ENCODE measurements at places on chromosomes 7 and 10.

GRCh38 chr7:55305135-55305534 lies 60.0 kb upstream of the LANCL2 start:
- no peak for DNase-seq

GRCh38 chr7:142308326-142308725 lies 50.5 kb upstream of the PRSS58 start:
- DNase-seq: no peak

DNA sequence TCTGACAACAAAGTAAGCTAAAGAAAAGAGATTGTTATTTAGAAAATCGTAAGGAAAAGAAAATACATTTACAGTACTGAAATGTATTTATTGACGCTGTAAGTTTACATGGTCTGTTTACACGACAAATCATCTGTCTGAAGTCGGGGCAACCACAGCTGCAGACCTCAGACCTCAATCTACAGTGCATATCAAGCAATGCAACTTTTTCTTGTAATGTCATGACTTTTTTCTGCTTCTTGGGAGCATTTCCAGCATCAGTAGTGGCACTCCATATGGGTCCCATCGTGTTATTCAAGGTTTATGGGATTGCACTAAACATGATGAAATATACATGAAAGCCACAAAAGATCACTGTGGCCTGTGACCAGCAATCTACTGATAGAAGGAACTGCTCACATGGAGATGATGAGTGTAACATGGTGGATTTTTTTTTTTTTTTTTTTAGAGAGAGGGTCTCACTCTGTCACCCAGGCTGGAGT lies 77.1 kb downstream of the MTPN start:
- DNase-seq: no peak

DNA sequence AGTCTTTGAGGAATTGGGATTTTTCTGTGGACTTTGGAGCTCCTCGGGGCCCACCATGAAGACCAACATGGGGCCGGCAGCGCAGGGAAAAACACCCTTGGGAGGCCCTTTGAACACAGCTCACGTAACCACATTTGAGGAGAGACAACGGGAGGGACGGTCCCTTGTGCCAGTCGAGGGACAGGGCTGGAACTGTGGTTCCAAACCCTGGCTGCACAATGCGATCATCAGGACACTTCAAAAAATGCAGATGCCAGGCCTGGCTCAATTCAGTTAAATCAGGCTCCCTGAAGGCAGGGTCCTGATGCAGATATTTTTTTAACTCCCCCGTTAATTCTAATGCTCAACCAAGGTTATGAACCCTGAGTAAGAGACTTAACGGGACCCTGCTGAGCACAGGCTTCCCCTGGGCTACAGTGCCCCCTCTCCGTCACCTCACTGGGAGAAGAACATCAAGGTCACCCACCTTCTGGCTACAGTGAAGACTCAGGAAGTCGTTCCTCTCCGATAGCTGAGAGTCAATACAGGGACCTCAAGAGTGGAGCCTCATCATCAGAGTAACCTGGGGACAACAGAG lies 30.4 kb downstream of the LYZL1 start:
- DNase-seq: no peak

GRCh38 chr10:102670871-102671434 lies 26.7 kb downstream of the TRIM8 start:
- no peak for DNase-seq

DNA sequence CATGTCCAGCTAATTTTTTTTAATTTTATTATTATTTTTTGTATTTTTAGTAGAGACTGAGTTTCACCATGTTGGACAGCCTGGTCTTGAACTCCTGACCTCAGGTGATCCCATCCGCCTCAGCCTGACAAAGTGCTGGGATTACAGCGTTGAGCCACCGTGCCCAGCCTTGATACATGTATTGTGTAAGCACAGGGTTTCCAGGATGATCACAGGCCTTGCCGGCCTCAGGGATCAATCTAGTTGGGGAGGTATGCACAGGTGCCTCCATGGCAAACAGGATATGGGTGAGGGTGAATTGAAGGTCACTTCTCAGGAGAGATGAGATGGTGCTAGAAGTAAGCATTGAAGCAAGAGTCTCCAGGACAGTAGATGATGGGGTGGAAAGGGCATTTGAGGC lies 5.5 kb downstream of the MRPS17 start:
- no peak for DNase-seq
